Mesothelial cell of epicardium (in vitro differentiated cells): ENCODE measurements at places on chromosomes 4 and X. TPM values are rescaled to one million over a fixed set of nuclear protein-coding genes. Genes with fewer than 3 reads are reported as not detected.

DNA sequence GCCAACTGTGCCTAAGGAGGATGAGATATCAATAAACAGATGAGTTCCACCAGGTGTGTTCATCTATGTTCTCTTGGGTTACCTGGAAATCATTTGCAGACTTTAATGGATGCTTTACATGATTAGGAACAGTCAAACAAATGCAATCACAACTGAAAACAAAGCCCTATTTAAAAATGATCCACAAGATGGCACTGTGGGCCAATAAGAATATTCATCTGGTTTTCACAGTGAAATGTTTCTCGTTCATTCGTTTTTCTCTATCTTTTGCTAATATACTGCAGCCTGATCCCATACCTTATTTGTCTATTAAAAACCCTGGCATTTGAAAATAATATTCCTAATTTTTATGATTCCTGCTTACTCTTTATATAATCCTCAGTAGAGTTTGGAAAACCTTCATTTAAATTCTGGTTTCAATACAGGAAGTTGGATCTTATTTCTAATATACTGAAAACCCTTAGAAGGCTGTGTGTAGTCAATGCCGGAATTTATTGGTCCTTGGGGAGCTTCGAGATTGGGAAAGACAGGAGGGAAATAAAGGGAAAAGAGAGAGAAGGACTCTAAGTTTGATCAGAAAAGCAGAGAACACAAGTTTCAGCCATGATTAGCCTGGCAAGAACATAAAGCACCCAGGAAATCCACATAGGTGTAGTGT lies 63.8 kb upstream of the TAPT1 start:
- no peak for DNase-seq

DNA sequence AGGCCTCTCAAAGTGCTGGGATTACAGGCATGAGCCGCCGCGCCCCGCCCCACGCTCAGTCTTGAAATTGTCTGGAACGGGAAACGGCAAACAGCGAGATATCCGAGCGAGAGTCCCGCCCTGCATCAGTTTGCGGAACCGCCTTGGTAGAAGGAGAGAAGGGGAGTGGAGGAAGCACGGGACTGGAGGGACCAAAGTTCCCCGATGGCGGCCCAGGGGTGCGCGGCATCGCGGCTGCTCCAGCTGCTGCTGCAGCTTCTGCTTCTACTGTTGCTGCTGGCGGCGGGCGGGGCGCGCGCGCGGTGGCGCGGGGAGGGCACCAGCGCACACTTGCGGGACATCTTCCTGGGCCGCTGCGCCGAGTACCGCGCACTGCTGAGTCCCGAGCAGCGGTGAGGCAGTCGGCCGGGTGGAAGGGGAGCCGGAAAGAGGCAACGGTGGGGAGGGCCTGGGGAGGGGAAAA lies at the start of gene BST1:
Gene BST1 (plus strand): TSS at position 125 of the 463 bp plus-strand sequence. CDS start 80 bp downstream, at position 205.
- no peak for DNase-seq

FAM184B gene
- total RNA-seq, result 0.04 TPM in 2 of 3 replicates, not detected in the other

HDX gene
- 12.6 to 13.1 TPM (median 12.9 TPM) in 3 replicates for total RNA-seq

AFF2 gene
- total RNA-seq, result 5.8 TPM in 3 replicates
